Stimulated activated CD4-positive, alpha-beta T cell treated with anti-CD3 and anti-CD28 coated beads, Interleukin-12 subunit alpha, Interleukin-12 subunit beta, amount 100 ng/mL, for 24 hours (primary cell): ENCODE measurements at places on chromosomes 3 and 15.

- DNase-seq, result no peak
Measured at GRCh38 chr15:90552162-90552928, 22.6 kb downstream of the CRTC3 start.

GRCh38 chr3:87410110-87410509 lies 133.7 kb upstream of the POU1F1 start:
- DNase-seq, result no peak

GRCh38 chr3:73484656-73485248 lies 140.0 kb downstream of the PDZRN3 start:
- no peak for DNase-seq

DNA sequence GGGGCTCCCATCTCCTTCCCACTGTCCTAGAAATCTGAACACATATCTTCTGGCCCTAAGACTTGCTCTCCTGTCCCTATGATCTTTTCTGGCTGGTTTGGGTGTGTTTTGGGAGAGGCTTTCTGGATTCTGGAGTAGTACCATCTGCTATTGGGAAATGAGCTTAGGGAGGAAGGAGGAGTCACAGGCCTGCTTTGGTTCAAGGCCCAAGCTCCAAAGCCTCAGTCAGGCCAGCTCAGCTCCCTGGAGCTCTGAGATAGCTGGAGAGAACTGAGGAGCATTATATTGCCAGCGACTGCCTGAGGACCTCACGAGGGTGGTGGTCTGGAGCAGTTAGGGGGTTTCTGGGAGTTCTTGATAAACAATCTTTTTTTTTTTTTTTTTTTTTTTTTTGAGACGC lies 18.7 kb downstream of the RASGRF1 start:
- no peak for DNase-seq

GRCh38 chr15:77456746-77457145 lies 36.1 kb downstream of the HMG20A start:
- no peak for DNase-seq

GRCh38 chr3:18499301-18499700 lies 74.2 kb upstream of the SATB1 start:
- no peak for DNase-seq

DNA sequence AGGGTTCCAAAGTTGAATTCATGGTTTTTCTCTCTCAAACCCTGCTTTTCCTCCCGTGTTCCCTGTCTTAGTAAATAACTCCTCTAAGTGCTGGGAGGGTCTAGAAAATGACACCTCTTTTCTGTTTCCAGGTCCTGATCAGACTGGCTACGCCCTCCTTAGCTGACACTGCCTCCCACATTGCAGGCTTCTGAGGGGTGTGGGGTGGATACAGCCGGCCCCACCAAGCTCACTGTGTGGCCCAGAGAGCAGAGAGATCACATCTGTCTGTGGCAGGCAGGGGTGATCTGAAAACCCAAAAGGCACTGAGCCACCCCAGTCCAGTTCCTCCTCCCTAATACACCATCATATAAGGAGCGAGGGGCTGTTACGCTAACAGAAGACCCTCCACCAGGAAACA lies 62.7 kb downstream of the BDH1 start:
- no peak for DNase-seq

DNA sequence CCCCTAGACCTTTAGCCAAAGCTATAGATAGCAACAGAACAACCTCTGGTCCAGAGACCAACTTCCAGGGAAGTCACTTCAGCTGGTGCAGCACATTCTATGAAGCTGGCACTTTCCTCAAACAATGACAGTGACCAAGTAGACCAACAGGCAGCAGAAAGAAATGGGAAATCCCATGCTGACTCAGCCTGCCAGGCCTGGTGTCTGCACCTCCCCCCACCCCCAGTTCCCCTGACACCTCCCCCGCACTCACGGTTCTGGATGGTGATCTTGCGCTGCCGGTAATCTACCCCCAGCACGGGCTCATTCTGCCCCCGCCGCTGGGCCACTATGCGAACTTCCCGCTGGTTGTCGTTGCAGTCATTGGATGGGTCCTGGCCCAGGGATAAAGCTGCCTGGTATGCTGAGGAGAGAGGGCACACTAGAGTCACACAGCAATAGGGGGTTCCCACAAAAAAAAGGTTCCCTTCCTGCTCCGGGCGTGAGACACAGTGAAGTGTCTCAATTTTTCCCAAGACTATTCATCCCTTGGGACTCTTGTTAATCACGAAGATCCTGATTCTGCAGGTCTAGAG lies 17.0 kb downstream of the ILDR1 start:
- no peak for DNase-seq

- DNase-seq, result no peak
Measured at GRCh38 chr3:134964226-134964625, 169.2 kb downstream of the EPHB1 start.

DNA sequence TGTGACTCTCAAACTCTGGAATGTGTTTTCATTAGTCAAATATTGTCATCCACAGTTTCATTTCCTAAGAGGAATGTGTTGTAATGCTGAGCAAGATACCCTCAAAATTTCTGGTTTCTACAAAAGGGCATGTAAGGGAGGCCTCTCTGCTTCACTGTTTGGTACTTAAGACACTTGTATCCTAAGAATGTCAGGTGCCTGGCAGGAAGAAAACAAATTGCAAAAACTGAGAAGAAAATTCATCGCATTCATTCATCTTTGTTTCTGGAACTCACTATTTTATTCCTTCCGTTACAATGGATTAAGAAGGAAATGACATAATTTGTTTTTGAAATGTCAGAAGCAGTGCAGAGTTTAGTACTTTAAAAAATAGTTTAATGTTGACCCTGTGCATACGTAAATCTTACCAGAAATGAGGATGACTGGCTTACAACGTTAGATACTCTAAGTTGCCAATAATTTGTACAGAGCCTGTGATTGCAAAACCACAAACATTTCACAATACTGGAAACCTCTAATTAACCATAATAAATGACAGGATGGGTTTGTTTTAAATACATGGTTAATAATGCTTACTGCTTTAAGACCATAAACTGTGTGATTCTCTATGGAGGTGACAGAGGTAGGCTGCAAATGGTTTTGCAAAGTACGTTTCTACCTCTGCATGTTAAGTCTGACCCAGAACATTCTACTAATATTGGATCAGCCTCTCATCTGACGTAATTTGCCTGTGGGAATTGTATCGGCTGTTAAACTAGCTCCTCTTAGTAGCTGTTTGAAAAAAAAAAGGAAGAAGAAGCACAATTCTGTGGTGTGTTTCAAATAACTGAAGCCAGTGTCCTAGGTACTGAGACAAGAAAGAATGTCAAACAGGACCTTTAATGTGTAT lies 477.8 kb downstream of the RBMS3 start:
- no peak for DNase-seq

DNA sequence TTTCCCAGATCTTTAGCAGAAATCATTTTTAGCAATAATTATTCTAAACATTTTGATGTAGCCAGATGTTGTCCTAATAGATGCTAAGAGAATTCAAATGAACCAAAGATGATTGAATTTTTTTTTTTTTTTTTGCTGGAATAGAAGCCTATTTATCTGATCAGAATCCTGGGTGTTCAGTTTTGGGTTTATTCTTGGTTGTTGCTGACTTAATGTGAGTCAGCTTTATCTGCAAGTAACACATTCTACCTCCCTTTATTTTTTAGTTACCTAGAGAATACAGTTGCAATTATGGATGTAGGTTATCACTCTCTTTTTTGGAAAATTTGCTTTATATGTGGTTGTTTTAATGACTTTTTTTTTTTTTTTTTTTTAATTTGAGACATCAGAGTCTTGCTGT lies 6.4 kb downstream of the CEP97 start:
- no peak for DNase-seq

DNA sequence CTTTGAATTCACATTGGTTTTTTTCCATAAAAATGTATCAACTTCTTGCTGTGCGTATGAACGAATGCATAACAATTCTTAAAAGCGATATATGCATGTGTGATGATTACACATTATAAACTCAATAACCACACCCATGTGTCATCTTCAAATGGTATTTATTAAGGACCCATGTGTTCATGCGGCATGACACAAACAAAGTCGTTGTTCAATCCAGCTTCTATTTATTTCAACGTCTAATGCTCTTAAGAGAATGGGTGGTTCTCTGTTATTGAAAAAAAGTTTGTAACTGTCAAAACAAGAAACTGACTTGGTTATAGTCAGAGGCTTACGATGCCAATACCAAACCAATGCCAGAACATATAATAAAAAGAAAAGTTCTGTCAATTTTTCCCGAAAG lies 195.9 kb downstream of the FOXP1 start:
- DNase-seq, result no peak

GRCh38 chr15:69224383-69224782 lies 63.9 kb downstream of the GLCE start:
- no peak for DNase-seq

DNA sequence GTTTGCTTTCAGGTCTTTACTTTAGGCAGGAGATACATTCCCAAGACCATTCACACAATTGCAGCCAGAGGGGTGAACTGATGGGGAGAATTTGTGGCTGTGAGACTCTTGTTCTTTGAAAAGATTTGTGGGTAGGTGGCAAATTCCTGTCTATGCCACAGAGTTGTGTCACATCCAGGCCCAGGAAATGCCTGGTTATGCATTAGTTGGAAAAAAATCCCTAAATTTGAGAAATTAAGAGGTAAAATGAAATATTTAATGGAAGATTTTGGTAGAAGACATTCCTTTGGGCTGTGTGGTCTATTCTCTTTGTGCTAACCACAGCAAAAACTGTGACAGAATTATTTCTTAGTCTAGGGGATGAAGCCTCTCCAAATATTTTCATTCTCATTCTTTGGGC lies 28.8 kb downstream of the SAMMSON start:
- no peak for DNase-seq

DNA sequence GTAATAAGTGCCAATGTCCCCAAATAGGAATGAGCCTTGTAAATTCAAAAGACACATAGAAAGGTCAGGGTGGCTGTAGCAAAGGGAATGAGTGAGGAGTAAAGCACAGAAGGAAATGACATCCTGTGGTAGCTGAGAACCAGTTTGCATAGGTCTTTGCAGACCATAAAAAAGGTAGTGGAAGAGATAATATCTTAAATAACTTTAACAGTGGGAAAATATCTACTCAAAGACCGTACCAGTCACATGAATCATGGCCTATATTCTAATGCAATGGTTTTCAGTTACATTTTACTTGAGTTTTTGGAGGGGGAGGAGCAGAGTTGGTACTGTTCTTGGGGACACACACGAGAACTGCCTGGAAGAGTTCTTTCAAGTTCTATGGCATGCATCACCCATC lies 297.3 kb upstream of the ADAMTS9 start:
- DNase-seq, result no peak

GRCh38 chr3:124758851-124759635 lies 28.8 kb downstream of the UMPS start:
- DNase-seq, result no peak

DNA sequence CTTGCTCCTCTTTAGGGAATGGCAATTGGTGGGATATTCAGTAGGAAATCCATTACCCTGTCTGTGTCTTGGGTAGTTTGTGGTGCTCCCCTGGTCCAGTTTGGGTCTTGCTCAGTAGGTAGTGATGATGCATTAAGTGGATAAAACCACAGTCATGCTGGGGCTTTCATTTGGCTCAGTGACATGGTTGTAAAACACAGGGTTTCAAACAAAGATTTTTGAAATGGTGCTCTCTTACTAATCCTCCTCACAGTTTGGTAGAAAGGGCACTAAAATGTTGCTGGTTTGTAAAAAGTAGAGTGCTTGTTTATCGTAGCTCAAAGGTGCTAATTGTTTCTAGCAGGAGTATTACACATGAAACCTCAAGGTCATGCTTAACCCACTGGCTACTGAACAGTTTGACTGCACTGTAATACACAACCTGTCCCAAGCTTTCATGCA lies 22.9 kb downstream of the BBX start:
- no peak for DNase-seq

DNA sequence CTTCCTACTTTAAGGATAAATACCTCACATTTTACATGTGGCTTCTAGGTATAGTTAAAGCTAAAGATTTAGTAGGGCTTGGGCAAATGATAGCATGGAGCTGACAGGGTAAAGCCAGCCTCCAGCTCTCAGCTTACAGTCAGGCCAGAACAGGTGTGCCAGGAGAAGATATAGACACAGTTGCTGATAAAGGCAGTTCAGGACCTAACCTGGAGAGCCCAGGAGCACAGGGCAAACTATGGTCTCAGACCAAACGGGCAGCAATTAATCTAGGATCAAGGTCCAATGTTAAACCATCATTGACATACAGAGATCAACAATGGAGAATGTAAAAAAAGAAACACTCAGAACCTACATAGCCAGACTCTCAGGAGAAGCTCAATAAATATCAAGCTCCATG lies 4.0 kb downstream of the WDR49 start:
- no peak for DNase-seq

DNA sequence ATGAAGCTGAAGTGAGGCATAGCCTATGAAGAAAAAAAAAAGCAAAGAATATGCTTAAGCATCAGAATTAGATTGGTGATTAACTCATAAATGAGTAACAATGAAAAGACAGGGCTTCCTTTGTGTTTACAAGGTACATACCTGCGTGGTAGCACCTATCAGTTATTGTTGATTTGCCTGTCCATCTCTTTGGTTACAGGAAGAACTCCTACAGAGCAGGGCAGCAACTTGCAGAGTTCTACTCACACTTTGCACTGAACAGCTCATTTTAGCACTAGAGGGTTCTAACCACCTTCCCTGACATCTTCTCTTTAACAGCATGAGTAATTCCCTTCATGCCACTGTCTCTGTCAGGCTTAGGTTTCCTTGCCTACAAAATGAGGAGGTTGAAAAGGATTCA lies 166.0 kb downstream of the DPH6 start:
- no peak for DNase-seq

- no peak for DNase-seq
Measured at GRCh38 chr15:78127882-78128281, 3.4 kb downstream of the CIB2 start.

DNA sequence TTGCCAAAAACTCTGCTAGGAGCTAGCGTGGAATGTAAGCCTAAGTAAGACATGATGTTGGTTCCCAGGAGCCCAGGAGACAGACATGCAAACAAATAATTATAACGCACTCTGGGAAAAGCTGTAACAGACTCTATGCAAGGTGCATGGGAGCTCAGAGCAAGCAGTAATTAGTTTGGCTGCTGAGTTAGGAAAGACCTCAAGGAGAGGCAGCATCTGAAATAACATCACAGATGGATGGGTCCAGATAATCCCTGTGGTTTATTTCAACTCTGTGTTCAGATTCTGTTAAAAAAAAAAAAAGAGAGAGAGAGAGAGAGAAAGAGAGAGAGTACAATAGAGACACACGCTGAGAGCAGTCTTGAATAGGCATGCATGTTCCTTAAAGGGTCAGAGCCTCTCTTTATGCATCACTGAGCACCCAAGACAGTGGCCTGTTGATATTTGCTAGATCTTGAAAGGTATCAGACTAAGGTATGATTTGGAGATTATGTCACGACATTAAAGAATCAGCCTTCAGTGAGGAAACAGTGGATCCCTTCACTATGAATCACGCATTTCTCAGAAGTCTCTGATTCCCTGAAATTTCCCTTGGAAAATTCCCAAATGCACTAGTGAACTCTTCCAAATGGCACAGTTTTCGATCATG lies 124.4 kb upstream of the LIPC start:
- no peak for DNase-seq

- DNase-seq, result no peak
Measured at GRCh38 chr3:52067526-52067925, 11.2 kb upstream of the DUSP7 start.

GRCh38 chr3:140863580-140864009 lies 78.0 kb upstream of the SLC25A36 start:
- DNase-seq, result peak; percentile 25
